Upper lobe of left lung (tissue), 6 donors: ENCODE measurements at places on chromosomes 6 and 20. TPM values are rescaled to one million over a fixed set of nuclear protein-coding genes. Genes with fewer than 3 reads are reported as not detected.

Gene DEFB126
- not detected for total RNA-seq

Gene MYMX
- total RNA-seq: not detected

GRCh38 chr6:3359101-3359752 is 97.6 kb downstream of the SLC22A23 start:
- no peak overlapping the region for H3K4me3 ChIP-seq
- no peaks in the 10 kb centered on the region for H3K36me3 ChIP-seq
- peaks cover 33% of the 10 kb centered on the region for H3K4me1 ChIP-seq
- H3K27ac ChIP-seq: no peak overlapping the region

DNA sequence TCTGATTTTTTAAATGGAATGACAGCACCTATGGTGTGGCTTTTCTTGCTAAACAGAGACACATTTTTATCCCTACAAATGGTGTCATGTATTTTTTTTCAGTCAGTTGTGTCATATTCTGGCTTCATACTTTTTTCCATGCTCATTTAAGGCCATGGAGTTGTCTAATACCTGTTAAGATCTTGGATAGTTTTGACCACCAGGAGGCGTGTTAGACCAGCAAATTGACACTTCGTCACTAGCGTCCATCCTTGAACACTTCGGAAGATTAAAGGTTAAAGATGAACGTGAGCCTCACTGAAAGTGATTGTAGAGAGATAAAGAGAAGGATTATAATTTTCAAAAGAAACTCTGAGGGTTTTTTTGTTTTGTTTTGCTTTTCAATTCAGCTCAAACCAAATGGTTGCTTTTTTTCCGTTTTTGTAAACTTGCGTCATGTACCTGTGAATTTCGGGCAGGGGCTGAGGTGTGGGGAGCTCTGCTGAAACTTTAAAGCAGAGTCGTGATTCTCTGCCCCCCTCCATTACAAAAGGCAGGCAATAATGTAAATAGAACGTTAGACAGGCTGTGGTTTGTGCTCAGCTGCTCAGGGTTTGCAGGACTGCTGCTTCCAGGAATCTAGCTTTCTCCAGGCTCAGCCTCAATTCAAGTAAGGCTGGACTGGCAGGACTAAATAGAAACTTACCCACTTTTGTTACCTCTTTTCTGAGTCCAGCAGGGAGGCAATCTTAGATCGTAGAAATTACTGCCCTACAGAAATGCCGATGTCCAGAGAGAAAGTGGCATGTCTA is 245.1 kb downstream of the FOXA2 start:
- H3K36me3 ChIP-seq: no peaks in the 10 kb centered on the region
- no peak overlapping the region for H3K4me3 ChIP-seq
- no peaks in the 10 kb centered on the region for H3K27me3 ChIP-seq
- H3K4me1 ChIP-seq: no peaks in the 10 kb centered on the region
- DNase-seq: no peak

Gene LY6G6C
- not detected for total RNA-seq

Gene NKAIN2
- not detected for total RNA-seq

- H3K4me1 ChIP-seq: peaks cover 38% of the 10 kb centered on the region
- H3K27ac ChIP-seq: no peak overlapping the region
- no peak for DNase-seq
- H3K27me3 ChIP-seq: no peaks in the 10 kb centered on the region
- no peak overlapping the region for H3K4me3 ChIP-seq
Observed at GRCh38 chr6:144162977-144163376, 12.7 kb downstream of the STX11 start.

DNA sequence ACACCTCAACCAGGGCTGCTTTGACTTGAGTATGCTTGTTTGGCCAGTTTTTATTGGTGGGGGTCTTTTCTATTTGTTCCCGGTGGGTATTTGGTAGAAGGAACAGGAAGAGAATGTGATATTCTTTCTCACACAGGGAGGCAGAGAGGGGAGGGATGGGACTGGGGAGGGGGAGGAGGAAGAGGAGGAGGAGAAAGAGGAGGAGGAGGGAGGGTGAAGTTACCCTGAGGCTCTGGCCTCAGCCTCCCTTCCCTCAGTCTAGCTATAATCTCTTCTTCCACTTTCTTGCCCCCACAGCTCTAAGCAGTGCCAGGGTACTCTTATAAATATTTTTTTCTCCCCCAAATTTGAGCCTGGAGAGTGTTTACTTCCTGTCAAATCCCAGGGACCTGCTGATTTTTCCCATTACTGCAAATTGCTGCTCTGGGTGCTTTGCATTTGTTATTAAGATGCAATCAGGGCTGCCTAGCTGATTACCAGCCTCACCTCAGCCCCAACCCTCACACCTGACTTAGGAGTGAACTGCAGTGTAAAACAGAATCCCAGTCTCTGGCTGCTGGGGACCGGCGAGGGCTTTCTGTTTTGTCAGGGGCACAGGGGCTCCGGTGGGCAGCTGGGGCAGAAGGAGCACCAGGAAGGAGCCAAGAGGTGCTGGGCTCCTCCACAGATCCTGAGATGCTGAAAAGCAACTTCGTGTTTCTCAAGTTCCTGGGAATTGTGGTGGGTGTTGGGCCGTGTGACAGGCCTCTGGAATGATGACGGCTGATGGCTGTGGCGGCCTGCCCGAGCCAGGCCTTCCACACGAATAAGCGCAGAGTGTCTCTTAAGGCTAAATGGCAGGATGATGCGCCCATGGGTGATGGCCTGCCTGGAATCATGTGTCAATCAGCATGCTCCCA is 141.4 kb downstream of the CD83 start:
- no peak overlapping the region for H3K4me3 ChIP-seq
- DNase-seq: peak; percentile 49
- H3K27ac ChIP-seq: no peak overlapping the region

GRCh38 chr6:143400258-143401067 is 50.0 kb downstream of the ADAT2 start:
- no peaks in the 10 kb centered on the region for H3K36me3 ChIP-seq
- no peak overlapping the region for H3K4me3 ChIP-seq
- peak overlapping the region; percentile 52 for H3K27ac ChIP-seq
- no peaks in the 10 kb centered on the region for H3K27me3 ChIP-seq
- DNase-seq: no peak
- peaks cover 12% of the 10 kb centered on the region for H3K4me1 ChIP-seq

DNA sequence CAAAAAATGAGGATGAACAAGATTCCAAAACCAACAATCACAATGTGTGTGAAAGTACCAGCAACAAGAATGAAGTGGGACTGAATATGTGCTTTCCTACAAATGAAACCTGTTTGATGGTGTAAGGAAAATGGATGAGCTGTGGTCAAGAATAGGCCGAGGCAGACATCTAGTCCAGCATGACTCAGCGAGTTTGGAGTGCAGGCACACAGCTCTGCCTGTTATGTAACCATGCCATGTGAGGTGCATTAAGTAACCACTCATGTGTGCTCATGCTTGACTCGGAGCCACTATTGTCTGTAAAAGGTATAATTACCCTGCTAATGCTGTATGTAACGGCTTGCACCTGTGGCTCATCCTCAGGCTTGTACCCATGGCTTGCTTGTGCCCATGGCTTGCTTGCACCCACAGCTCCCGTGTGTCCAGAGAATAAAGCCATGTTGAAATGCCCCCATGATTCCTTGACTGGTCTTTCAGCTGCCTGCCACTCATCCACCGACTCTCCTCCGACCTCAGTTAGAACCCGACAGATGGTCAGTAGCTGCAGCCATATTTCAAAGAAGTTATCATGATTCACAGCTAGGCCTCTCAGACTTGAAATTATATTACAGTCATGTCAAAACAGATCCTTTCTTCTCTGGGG is 98.7 kb downstream of the BACH2 start:
- H3K36me3 ChIP-seq: no peaks in the 10 kb centered on the region
- DNase-seq: no peak
- no peak overlapping the region for H3K27ac ChIP-seq
- no peak overlapping the region for H3K4me3 ChIP-seq

DNA sequence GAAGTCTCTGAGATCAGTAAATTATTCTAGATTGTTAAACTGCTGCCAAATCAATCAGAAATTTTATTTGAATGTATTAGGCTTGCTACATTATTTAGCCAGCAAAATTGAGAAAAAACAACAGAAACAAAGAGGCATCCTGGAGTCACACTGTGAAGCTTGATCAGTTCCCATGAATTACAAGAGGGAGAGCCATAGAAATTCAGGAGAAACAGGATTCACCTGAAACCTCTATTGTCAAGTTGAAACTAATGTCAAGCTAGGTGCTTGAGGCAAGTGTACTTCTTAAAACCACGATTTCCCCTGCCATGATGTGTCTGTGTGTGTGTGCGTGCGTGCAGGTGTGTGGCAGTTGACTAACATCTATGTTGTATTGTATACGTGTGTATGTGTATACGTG is 439.1 kb upstream of the NOX3 start:
- H3K27me3 ChIP-seq: no peaks in the 10 kb centered on the region
- no peak overlapping the region for H3K27ac ChIP-seq
- H3K4me1 ChIP-seq: no peaks in the 10 kb centered on the region
- H3K4me3 ChIP-seq: no peak overlapping the region

Gene RIMS1
- total RNA-seq: 3.0 TPM

- DNase-seq: no peak
- H3K27ac ChIP-seq: no peak overlapping the region
- H3K36me3 ChIP-seq: no peaks in the 10 kb centered on the region
- H3K4me3 ChIP-seq: no peak overlapping the region
- H3K27me3 ChIP-seq: no peaks in the 10 kb centered on the region
Observed at GRCh38 chr6:15296735-15297134, 50.9 kb downstream of the JARID2 start.

DNA sequence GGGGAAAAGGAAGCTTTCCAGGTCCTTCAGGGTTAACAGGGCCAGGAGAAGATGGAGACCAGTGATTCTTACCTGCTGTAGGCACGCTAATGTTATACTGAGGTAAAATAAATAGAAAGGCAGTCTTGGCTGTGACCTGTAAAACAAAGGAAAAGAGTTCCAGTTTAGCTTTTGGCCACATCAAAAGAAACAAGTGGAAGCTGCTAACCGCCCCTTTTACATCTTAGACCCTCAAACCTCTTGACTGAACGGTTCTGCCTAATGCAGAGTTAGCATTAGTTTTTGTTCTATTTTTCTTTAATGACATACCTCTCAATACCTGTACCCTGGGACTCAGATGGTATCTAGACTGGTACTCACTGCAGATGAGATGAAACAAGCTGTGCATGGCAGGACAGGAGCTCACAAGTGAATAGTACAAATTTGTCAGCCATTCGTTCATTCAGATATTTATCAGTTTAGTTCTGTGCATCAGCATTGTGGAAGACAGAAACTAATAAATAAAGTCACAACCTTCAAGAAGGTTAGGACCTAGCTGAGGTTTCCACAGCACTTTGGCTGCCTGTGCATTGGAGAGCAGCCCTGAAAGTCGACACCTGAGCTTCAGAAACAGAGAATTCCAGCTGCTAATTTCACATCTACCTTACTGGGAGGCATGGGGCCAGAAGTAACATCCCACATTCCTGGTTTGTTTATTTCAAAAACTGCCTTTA is 41.0 kb downstream of the TRAM2 start:
- no peak overlapping the region for H3K4me3 ChIP-seq
- DNase-seq: no peak
- H3K27me3 ChIP-seq: no peaks in the 10 kb centered on the region
- peaks cover 21% of the 10 kb centered on the region for H3K36me3 ChIP-seq
- H3K27ac ChIP-seq: no peak overlapping the region
- H3K4me1 ChIP-seq: peaks cover 12% of the 10 kb centered on the region

DNA sequence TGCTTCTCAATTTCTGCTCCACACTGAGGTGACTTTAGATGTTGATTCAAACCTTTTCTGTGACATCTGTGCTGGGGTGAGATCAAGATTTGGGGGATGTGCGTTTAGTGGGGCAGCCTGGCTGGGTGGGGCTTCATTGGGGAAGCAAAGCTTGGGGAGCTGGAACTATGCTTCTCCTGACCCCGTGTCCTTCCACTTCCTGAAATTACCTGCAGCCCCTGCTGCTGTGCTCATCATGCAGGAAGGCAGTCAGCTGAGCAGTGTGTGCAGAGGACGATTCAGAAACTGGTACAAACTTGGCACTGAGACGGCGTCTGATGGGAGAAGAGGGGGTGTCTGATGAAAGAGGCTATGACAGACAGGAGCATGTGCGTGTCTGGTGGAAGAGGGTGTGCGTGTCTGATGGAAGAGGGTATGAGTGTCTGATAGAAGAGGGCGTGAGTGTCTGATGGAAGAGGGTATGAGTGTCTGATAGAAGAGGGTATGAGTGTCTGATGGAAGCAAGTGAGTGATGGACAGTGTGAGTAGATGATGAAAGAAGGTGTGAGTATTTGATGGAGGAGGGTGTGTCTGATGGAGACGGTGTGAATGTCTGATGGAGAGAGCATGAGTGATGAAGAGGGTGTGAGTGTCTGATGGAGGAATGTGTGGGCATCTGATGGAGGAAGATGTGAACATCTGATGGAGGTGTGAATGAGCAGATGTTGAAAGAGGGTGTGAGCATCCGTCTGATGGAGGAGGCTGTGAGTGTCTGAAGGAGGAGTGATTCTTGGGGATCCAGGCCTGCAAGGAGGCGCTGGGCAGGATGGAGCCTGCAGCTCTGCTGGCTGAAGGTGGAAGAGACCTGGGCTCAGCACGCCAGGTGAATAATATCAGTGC is 103.4 kb downstream of the SYCP2 start:
- H3K4me1 ChIP-seq: no peaks in the 10 kb centered on the region
- H3K27ac ChIP-seq: peak overlapping the region; percentile 7
- no peak for DNase-seq
- H3K4me3 ChIP-seq: no peak overlapping the region
- no peaks in the 10 kb centered on the region for H3K27me3 ChIP-seq

Gene NRSN1
- not detected for total RNA-seq
